Activated T-helper 9 cell treated with anti-CD3 and anti-CD28 coated beads, Interleukin-2, amount 50 U/mL, for 16 hours (primary cell): ENCODE measurements at places on chromosomes 7 and 10.

DNA sequence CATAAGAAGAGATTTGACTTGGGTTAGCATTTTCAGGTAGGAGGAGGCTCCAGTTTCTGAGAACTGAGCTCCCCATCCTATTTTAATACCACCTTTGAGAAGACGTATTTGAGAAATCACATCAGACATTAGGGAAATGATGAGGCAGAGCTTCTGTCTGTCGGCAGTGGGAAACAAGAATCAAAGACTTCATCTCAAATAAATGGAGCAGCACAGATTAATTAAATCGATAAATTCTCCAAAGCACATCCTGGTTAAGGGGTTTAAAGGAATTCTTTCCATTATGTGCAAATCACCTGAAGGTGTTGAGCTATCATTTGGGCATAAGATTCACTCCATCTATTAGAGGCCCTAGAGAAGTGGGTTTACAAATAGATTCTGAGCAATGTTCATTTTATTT is 7.6 kb downstream of the ADARB2 start:
- DNase-seq: no peak

DNA sequence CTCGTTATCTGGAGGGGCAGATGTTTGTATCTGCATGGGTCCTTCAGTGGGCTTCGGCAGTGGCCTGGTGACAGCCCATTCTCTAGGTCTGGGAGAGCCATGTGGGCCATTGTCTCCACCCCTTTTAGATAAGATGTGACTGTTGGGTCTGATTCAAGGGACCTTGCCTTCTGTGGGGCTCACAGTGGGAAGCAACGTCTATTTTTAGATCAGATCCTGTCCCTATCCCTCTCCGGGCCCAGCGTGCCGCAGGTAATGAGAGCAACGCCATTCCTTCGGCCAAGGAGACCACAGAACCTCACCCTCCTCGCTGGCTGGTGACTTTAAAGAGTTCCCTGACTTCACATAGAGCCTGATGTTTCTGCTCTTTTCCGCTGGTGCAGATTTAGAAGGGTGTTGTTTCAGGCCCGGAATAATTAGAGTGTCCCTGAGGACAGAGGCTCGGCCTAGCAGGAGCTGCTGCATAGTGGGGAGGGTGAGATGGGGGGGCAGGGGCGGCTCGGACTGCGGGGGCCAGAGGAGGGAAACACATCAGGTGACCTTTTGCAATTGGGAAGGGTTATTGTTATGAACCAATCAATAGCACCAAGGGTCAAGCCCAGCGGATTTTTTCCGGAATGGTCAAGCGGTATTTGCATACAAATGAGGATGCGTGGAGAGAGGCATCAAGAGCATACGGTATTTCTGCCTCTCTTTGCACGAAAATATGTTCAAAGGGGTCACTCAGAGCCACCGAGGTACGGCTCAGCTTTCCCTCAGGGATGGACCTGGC is 503.0 kb upstream of the FOXK1 start:
- DNase-seq: no peak

- no peak for DNase-seq
These were observed 18.4 kb upstream of the CCDC71L start for GRCh38 chr7:106679153-106679931.

GRCh38 chr10:107585630-107586029 is 421.1 kb upstream of the SORCS1 start:
- DNase-seq: no peak

DNA sequence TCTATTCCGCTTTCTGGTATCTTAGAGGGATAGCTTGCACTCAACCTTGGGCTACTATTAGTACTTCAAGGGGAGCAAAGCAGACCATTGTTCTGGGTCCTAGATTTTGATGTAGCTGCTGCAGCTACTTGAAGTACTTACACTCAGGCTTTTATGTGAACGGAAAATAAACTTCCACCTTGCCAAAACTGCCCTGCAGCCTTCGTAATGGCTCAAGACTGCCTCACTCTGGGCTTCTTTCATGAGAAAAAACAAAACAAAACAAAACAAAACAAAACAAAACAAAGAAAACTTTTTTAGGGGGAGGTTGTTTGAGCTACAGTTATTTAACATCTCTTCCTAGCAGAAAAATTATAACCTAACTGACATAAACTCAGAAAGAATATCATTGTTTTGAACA is 19.4 kb upstream of the EPHB6 start:
- DNase-seq: no peak

- peak; percentile 13 for DNase-seq
These were observed at the start of gene ALOX5 for GRCh38 chr10:45373576-45374349. Gene ALOX5 (plus strand): TSS chr10:45374216. CDS start chr10:45374280, 64 bp downstream.

- DNase-seq: no peak
These were observed 15.7 kb downstream of the LRRTM3 start for GRCh38 chr10:66941491-66941890.

DNA sequence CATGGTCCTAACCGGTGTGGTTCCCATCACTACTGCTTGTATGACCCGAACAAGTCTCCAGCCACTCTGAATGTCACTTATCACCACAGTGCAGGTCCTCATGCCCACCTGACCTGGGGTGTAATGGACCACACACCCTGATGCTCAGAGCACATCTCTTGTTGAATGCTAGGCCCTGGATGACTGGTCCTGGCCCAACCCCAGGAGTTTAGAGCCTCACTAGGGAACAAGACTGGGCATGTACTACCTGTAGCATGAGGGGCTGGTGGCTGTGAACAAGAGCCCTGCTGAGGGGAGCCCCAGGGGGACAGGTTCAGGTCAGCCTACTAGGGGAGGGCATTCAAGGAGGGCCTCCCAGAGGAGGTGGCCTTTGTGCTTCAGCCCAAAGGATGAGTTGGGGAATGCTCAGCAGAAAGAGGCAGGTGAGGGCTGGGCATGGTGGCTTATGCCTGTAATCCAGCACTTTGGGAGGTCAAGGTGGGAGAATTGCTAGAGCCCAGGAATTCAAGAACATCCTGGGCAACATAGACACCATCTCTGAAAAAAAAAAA is 31.2 kb downstream of the ZMIZ1 start:
- no peak for DNase-seq

GRCh38 chr10:47346581-47347302 is 1.4 kb upstream of the RBP3 start:
- no peak for DNase-seq

- no peak for DNase-seq
These were observed 227.8 kb downstream of the GLRX3 start for GRCh38 chr10:130363899-130364445.

DNA sequence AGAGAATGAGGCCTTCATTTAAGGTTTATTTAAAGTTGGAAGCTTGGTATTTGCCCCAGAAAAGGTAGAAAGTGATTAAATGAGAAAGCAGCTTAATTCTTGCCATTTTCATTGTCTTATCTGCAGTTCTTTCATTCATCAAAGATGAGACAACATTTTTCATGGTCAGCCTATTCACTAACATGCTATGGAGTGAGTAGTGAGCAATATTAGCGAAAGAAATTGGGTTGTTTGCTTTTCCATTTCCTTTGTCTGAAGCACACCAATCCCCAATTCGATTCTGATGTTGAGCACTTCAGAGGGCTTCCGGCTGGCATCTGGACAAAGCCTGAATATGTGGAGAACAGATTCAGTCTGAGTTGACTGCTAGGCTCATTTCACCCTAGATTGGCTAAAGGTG is 317.2 kb downstream of the BBS9 start:
- no peak for DNase-seq

- DNase-seq: no peak
These were observed 2.5 kb downstream of the MTPN start for GRCh38 chr7:135974667-135975066.

- peak; percentile 80 for DNase-seq
These were observed 81.6 kb downstream of the PRKAG2 start for GRCh38 chr7:151795168-151795811.

DNA sequence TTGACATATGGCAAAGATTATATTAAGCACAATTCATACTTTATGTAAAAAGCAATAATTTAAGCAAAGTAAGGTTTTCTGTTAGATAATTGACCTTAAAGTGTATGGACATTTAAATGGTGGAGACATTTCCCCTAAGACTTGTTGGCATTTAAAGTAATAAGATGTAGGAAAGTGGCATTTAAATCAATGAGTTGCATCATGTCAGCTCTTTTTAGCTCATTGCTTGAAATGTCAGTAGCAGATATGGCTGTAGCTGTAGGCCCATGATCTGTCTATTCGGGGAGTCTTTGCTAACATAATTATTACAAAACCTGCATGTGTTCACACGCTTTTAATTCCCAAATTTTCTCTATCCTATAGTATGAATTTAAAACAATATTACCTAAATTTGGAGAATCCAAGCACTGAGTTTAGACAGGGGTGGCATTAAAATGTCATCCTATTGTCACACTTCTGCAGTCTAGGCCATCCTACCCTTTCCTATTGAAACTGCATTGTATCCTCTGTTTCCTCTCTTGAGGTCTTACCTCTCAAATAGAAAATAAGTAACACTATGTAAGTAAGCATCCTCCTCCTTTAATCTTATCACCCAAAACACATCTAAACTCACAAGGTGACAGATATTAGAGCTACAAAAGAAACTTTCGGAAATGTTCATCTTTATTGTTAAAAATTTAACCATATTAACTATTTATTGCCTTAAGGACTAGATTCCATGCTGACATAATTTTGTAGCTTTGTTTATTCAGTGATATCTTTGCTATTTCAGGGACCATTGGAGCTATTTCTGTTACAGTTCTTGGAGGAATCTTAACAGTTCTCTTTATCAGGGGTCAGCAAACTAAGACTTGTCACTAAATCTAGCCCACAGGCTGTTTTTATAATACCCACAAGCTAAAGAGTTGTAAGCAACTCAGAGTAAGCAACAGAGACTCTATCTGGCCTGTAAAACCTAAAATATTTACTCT is 91.2 kb downstream of the LCOR start:
- DNase-seq: no peak

- DNase-seq: no peak
These were observed 42.8 kb downstream of the RBM20 start for GRCh38 chr10:110686949-110687348.

GRCh38 chr7:69773535-69774225 is 175.4 kb downstream of the AUTS2 start:
- DNase-seq: no peak

GRCh38 chr7:47444376-47445098 is 137.4 kb downstream of the TNS3 start:
- no peak for DNase-seq

- no peak for DNase-seq
These were observed 370.7 kb downstream of the PPP1R3A start for GRCh38 chr7:113548137-113548536.

DNA sequence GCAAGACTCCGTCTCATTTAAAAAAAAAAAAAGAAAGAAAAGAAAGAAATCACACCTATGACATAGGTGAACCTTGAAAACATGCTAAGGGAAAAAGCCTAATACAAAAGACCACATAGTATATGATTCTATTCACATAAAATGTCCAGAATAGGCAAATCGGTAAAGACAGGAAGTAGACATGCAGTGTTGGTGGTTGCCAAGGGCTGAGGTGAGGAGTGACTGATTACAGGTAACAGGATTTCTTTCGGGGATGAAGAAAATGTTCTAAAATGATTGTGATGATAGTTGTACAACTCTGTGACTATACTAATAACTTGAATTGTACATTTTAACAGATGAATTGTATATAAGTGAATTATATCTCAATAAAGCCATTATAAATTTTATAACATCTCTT is 3.3 kb downstream of the XPNPEP1 start:
- no peak for DNase-seq

DNA sequence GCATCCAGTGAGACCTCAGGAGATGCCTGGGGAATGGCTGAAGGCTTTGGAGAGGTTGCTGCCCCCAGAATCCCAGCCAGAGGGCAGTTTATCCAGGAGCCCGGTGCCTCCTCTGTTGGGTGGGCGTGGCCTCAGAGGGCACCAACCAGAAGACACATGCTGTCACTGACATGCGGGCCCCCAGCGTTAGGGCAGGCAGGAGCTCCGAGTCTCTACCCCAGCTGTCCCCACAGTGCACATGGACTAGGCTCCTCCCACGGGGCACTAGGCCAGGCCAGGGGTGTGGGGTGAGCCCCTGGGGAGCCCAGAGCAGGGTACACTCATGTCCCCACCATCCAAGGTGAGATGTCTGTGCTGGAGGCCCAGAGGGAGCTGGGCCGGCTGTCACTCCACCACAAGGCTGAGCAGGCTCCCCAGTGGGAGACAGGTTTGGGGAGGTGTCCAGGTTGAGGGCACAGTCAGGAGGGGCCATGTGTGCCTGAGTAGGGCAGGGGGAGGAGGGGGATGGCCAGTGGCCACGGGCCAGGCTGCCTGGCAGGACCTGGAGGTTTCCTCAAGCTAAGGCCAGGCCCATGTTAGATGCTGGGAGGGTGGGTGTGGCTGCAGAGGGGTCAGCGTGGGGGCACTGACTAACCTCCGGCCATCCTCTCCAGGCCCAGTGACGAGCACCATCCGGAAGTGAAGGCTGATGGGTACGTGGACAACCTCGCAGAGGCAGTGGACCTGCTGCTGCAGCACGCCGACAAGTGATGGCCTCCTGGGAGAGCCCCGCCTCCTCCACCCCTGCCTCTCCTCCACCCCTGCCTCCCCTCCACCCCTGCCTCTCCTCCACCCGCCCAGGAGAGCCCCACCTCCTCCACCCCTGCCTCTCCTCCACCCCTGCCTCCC is 131.3 kb downstream of the FAM53B start:
- no peak for DNase-seq

GRCh38 chr7:140653319-140654108 is 12.9 kb upstream of the DENND2A start:
- DNase-seq: no peak

DNA sequence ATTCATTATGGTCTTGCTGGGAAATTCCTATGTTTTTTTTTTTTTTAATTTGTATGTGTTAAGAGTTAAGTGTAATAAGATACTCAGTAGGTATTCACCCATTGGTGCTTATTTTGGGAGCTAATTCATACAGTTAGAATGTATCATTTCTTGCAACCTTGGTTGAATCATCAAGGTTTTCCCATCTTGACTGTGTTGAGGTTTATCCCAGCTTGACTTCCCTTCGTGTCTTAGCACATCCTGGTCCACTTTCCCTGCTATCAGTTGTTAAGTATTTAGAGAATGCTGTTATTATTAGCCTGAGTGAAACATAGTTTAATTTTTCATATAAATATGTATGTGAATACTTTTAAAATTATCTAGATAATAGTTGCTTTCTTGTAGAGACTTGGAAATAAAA is 20.8 kb downstream of the RALA start:
- DNase-seq: no peak

DNA sequence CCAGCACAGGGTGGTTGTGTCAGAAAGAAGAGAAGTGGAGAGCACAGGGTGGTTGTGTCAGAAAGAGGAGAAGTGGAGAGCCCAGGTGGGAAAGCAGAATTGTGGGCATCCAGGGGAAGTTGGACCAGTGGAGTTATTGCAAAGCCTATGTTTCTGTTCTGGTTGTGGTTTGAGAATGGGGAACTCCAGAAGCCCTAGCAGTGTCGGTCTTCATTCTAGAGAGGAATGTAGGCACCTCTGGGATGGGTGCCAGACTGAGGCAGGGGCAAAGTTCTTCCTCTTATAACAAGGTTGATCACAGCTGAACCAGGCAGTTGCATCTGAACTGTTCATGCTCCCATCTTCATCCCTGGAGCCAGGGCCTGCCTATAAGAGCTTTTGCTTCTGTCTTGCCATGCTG is 954 bp downstream of the FSCN3 start:
- DNase-seq: no peak

DNA sequence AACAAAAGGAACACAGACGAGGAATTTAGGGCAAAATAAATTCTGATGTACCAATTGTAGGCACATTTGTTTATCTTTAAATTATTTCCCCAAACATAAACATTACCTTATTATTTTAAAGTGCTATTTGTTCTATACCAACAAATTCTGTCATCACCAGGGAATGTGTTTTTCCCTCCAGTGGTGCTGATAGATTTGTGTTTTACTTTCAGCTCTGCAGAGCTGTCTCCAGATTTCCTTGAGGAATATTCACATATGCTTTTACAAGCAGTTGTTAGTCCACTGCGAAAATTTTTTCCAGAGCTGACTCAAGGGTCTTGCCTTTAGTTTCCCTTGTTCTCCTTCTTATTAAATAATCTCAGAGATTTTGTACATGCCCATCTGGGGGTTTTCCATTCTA is 362.8 kb downstream of the PHF14 start:
- no peak for DNase-seq
